Vagina (tissue), 2 donors: ENCODE measurements at places on chromosomes 11 and 22.

- DNase-seq = no peak
Measured at GRCh38 chr11:10725114-10725906, 25.7 kb upstream of the CTR9 start.

DNA sequence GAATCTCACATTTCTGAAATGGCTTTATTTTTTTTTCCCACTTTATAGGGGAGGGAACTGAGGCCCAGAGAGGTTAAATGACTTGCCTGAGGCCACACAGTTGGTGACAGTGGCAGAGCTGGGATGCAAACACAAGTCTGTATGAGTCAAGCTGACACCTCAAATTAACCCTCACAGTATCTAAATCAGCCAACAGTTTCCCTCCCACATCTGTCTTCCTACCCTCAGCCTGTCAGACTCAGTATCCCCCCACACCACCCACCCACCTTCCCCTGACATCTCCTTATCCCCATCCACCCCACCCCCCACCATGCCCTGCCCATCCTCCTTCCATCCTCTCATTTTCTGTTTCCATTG lies 95.2 kb downstream of the TP53I11 start:
- no peak for DNase-seq

DNA sequence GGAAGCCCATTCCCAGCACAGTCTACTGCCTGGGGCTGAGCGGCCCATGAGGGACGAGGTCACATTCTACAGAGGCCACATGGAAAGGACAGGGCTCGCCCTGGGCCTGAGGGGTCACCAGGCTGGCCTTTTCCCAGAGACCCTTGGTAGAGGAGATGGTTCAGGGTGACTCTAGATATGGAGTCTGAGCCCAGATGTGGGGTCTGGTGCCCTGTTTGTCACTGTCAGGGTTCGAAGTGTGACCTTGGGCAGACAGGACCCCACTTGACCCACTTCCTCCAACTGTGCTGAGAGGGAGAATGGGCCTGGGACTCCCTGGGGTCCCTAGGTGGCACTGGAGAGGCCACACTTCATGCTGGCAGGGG lies 81.0 kb downstream of the MYEOV start:
- DNase-seq = no peak

DNA sequence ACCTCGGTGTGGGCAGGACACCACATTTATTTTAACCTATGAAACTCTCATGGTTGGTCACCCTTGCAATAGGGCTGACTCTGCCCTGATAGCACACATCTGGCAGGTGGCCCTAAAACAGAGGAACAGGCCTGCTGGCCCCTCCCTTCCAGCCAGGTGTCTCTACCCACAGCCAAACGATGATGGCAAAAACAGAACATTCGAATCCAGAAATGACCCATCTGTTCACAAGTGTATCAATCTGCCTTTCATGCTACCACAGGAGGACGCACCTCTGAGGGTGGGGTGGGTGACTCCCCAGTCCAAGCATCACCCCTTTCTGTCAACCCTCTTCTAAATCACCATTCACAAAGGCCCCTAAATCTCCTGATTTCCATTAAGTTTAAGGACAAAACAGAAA lies 118.1 kb downstream of the ETS1 start:
- no peak for DNase-seq

GRCh38 chr22:19865141-19865829 lies 10.6 kb upstream of the GNB1L start:
- DNase-seq = no peak

DNA sequence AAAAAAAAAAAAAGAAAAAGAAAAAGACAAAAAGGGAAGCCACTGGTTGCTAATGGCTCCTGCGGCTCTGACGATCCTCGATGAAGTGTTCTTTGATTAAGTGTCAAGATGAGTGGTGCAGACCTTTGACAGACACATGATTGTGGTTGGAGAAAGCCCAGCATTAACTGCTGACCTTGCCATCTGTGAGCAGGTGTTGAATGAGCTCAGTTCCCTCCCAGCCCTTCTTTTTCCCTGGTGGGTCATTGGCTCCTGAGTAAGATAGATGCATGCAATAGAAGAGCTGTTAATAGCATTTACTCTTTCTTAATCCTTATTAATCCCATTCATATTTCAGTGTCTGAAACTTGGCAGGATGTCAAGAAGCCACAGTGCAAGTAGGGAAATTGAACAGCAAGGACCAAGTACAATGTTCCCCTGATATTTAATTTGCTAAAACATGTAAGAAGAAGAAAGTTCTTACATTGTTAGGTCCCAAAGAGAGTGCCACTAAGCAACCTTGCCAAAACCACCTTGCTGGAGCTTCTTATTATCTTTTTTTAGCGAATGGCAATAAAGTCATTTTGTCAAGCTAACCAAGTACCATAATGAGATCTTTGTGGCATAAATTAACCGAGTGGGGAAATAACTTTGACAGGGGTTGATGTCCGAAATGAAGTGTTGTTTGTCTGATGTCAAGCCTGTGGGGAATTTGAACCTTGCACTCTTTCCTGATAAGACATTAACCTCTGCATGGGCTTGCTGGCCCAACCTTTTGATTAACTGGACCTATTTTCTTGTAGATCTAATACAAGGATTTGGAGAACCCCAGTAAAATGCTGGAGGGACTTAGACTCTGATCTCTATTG lies 113.7 kb downstream of the PTPRJ start:
- no peak for DNase-seq
